ENCODE measurements at places on chromosomes 4 and X.

- peak; percentile 77 for DNase-seq
Measured at GRCh38 chr4:137664046-137664387, 131.7 kb upstream of the PCDH18 start.

- DNase-seq = no peak
Measured at GRCh38 chrX:68705986-68706385, 58.5 kb downstream of the STARD8 start.

- DNase-seq = no peak
Measured at GRCh38 chr4:37463033-37463856, 218.7 kb downstream of the NWD2 start.

- DNase-seq = no peak
Measured at GRCh38 chrX:121581885-121582284, 534.5 kb downstream of the GLUD2 start.

DNA sequence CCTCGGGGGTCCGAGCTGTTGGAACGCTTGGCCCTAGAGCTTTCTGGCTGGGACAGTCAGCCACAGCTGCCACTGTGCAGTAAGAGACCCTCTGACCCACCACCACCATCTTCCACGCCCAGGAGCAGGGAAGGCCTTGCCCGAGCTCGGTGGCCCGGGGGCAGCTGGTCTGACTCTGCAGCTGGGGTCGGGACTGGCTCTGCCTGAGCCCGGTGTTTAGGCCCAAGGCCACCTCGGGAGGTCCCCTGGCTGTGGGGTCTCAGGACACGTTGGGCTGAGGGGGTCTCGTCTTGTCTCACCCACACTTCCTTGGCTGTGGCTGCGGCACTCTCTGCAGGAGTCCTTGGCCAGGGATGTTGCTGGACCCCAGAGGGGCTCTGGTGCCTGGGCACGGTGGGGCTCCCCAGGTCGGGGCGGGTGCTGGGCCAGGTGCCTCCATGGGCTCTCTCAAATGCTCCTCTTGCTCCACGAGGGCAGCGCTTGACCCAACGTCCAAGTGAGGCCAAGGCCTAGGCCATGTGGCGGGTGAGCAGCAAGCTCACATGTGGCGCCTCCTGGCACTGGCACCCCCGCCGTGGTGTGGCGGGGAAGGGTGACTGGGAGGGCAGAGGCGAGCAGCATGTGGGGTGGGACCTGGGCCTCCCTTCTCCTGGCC is 22.9 kb downstream of the DOK7 start:
- DNase-seq = no peak

- peak; percentile 78 for DNase-seq
Measured at GRCh38 chr4:22515888-22516541, at the start of gene ADGRA3. Gene ADGRA3 (minus strand): TSS chr4:22516066. CDS start chr4:22515784, 282 bp downstream.

- no peak for DNase-seq
Measured at GRCh38 chr4:109648266-109648996, 54.8 kb downstream of the CASP6 start.

DNA sequence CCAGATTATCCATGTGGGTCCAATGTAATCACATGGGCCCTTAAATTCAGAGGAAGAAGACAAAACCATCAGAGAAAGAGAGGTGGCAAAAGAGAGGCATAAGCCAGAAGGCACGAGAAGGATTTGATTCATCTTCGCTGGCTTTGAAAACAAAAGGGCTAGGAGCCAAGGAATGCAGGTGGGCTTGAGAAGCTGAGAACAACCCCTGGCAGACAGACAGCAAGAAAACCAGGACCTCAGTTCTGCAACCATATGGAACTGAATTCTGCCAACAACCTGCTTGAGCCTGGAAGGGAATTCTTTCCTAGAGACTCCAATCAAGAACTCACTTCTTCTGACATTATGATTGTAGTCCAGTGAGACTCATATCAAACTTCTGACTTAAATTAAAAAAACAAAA is 1531.8 kb downstream of the PCDH7 start:
- DNase-seq = no peak
